ENCODE measurements at places on chromosomes 1 and 21.
A peak's percentile ranks its signal among the peaks of the same experiment; 100 is the strongest.

DNA sequence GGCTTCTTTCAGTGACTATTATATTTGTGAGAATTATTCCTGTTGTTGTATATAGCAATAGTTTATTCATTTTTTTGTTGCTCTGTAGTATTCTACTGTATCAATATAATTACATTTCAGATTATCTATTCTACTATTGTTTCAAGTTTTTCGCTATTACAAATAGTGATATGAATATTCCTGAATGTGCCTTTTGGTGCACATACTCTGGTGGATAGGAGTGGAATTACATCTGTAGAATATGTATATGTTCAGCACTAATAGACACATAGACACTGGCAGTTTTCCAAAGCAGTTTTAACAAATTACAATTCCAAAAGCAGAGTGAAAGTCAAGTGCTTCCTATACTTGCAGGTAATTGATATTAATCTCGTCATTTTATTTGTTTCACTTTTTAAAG is 696.2 kb upstream of the PRMT6 start:
- DNase-seq, result peak; percentile 13

- DNase-seq, result no peak
Observed at GRCh38 chr1:27136236-27136551, 18.7 kb downstream of the SLC9A1 start.

DNA sequence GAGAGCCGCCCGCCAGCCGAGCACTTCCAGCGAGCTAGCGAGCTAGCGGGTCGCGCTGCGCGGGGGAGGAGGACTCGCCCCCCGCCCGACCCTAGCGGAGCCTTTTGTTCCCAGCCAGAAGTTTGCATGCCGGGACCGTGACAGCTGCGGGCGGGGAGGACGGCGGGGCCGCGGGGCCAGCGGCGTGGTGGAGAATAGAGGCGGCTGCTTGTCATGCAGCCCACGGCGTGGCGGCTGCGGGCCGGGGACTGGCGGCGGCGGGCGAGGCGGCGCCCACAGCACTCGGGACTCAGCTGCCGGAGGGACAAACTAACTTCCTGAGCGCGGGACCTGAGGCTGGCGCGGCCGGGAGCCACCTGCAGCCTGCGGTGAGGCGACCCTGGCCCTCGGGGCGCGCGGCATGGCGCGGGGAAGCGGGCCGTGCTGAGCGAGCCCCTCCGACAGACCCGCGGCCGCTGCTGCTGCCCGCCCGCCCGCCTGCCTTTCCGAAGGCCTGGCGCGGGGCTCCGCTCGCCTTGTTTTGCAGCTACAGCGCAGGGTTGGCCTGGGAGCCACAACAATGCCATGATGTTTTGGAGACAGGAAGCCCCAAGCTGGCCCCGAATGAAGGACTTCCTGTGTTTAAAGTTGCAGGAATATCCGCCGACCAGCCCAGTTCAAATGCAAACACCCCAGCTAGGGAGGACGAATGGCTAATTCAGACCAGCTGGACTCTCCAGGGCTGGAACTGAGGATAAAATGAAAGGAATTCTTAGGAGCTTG is 82.2 kb upstream of the BMP8A start:
- no peak for DNase-seq

DNA sequence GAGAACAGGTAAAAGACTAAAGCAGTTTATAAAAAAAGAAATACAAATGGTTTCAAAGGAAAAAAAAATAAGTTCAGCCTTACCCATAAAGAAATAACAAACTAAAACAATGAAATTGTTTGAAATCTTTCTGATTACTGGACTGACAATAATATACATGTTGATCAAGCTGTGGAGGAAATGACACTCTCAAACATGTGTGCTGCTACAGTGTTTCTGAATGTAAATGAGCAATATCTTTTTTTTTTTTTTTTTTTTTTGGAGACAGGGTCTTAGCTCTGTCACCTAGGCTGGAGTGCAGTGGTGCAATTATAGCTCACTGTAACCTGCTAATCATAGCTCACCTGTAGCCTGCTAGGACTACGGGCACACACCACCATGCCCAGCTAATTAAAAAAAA is 6.5 kb downstream of the EPS15 start:
- DNase-seq, result peak; percentile 66

GRCh38 chr1:224737353-224737727 is 121.2 kb downstream of the CNIH3 start:
- no peak for DNase-seq

GRCh38 chr1:165259706-165260428 is 96.6 kb downstream of the LMX1A start:
- no peak for DNase-seq

GRCh38 chr1:2554621-2555387 is 1.4 kb upstream of the TNFRSF14 start:
- peak; percentile 63 for DNase-seq

DNA sequence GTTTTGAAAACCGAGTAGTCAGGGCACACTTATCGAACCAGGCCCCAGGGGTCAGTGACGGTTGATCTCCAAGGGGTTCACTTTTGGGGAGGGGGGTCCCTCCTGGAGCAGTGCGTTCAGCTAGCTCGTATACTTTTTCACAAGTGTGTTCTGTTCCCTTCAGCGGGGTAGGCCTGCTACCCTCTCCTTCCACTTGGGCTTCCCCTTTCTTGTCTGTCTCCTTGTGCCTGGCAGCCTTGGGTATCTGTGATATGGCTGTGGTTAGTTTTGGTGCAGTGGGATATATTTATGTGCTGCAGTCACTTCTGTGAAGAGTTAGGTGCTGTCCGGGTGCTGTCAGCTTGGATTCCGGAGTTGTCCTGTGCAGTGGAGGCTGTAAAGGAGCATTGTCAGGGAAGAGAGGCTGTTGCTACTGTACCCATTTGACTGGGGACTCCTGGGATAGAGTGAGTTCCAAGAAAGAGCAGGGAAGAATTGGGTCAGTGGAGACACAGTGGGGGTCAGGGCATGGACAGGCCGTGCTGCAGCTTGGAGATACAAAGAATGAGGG is 29.7 kb downstream of the ADARB1 start:
- DNase-seq, result no peak

DNA sequence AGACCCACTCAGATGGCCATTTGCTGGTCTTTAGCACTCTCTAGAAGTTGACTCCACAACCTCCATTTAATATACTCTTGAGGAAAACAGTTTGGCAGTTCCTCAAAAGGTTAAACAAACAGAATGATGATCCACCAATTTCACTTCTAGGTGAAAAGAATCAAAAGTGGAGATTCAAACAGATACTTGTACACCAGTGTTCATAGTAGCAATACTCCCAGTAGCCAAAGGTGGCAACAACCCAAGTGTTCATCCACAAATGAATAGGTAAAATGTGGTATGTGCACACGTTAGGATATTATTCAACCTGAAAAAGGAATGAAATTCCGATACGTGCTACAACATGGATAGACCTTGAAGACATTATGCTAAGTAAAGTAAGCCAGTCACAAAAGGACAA is 6.3 kb downstream of the PRCC start:
- peak; percentile 57 for DNase-seq

DNA sequence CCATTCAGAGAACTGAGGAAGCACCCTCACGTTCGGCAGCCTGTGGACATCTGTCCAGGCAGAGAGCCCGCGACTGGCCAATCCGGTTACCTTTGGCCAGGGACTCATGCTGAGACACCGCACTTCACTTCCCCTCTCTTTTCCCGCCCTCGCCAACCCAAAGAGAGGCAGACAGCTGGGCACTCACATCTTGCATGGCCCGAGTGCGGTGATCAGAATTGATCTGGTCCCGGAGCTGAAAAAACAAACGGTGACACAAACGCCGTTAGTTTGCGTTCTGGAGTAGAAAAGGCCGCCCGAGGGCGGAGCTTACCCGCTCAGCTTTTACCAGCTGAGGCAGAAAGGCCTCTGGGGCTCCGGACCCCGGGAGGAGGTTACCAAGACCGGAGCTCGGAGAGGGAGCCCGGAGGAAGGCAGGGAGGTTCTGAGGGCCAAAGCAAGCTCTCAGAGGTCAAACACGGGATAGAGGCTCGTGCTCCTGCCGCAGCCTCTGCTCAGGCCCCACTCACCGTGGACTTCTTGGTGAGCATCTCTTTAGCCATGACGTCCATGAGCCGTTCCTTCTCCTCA is 376 bp downstream of the SF3A3 start:
- peak; percentile 75 for DNase-seq

DNA sequence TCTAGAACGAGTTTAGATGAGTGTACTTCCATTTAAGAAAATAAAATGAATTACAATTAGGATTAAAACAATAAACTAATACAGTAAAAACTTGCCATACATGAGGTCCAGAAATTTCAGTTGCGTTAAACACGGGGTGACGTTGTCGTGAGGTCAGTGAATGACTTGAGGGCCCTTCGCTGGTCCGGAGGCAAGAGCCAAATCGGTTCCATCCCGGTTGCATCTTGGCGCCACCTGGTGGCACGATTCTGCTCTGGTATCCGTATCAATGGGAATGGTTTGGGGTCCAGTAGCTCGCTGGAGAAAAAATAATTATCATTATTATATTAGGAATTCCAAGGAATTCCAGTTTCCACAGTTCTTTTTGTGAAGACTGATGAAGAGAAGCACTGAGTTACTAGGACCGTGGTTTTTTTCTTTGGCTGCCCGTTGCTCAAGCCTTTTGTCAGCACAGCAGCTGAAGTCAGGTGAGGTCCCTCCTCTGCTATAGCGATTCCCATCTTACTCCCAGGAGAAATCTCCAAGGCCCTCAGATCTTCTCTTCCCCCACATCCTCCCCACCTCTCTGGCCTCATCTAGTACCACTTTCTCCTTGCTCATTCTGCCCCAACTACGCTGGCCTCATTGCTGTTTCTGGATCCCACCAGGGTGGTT is 161.4 kb downstream of the SLC35F3 start:
- peak; percentile 66 for DNase-seq

DNA sequence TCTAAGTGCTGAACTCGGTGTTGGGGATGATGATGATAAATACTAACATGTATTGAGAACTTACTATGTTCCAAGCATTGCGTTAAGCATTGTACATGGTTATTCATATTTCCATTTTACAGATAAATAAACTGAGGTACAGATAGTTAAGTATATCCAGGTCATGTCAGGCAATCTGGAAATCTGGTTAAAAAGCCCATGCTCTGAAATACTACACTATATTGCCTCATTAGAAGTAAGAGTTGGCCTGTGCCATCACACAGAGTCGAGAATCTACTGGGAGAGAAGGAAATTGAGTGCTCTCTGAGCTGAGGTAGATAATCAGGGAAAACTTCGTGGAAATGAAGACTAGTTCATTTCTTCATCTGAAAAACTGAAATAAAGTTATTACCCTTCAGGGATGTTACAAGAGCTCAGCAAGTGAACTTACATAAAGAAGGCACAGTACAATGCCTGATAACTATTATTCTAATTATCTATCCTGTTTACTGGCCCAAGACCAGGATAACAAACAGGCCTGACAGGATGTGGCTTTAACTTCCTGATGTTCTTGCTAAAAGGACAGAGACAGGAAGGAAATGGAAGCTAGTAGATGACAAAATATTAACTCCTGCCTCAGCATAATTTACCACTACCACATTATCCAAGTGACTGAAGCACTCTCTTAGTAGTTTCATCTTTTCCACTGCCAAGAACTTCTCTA is 85.6 kb downstream of the EPS15 start:
- DNase-seq, result peak; percentile 17

- no peak for DNase-seq
Observed at GRCh38 chr1:190464690-190465089, 13.0 kb downstream of the BRINP3 start.

GRCh38 chr1:54806931-54807611 is 5.9 kb upstream of the TTC22 start:
- DNase-seq, result no peak

DNA sequence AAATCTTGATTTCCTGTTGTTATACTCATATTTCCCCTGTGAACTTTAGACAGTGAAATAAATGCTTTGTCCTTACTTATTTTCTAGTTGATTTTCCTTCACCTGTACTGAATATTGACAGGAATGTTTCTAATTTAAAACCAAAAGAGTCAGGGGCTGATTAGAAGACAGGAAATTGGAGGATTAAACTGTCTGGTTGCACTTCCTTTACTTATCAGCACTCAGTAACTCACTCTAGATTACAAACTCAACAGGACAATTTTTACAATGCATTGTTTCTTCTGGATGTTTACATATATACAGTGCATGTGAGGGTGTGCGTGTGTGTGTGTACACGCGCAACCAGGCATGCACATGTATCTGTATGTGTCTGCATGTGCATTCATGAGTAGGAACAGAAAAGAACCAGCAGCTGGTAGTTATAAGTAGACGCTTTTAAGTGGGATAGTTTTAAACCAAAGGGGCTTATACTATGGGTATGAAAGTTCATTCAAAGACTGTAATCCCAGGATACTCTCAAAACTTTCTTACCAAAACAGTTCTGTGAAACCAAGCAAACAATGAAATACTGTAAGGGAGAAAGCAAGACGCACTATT is 212.0 kb upstream of the NFIA start:
- DNase-seq, result no peak

DNA sequence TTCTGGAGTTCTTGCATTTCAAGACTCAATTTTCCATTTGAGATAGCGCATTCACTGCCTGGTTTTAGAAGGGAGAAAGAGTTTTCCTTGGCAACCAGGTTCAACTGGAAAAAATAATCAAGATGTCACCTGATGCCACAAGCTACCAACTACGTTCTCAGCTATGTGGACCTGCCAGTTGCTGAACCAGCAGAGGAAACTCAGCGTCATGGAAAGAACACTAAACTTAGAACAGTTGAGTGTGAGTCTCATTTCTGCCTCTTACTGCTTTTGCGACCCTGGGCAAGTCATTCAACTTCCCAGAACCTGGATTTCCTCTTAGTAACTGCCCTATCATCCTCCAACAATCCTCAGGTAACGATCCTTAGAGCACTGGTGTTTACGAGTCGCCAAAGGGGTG is 373.0 kb upstream of the ESRRG start:
- DNase-seq, result no peak

- DNase-seq, result no peak
Observed at GRCh38 chr1:4024811-4025210, 124.7 kb upstream of the C1orf174 start.

DNA sequence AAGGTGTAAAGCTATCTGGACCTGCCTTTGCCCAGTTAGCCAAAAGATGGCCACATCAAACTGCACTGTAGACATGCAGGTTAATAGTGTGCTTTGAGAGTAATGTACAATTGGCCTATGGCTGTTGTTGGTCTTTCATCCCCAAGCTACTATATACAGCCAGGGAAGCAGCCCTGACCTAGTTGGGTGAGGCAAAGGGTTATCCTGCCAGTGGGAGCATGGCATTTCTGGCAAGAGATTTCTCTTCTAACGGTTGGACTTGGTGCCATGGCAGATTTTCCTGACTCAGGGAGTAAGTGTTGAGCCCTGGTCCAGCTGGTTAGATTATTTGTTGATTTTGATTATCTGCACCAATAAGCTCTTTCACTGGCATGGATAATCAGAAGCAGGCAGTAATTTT is 119.8 kb downstream of the SDCCAG8 start:
- no peak for DNase-seq

- DNase-seq, result no peak
Observed at GRCh38 chr1:169110689-169111447, 4.4 kb downstream of the ATP1B1 start.

Data from NAMALWA (cell line).